ENCODE measurements at places on chromosomes 4 and X.
A peak's percentile ranks its signal among the peaks of the same experiment; 100 is the strongest.

DNA sequence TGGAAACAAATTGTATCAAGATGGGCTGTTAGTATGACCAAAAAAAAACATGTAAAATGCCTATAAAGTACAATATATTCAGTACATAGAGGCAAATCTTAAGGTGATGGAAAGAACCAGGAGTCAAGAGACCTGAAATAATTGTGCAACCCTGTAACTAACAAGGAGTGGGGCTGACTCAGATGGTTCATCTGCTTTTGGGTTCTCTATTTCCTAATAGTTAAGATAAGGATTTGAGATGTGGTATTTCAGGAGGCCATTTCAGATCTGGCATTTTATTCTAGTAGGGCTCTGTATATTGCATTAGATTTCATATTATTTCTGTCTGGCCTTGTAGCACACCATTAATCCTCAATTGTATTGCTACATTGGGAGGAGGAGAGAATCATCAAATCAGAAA lies 268.4 kb downstream of the HS3ST1 start:
- DNase-seq: no peak

DNA sequence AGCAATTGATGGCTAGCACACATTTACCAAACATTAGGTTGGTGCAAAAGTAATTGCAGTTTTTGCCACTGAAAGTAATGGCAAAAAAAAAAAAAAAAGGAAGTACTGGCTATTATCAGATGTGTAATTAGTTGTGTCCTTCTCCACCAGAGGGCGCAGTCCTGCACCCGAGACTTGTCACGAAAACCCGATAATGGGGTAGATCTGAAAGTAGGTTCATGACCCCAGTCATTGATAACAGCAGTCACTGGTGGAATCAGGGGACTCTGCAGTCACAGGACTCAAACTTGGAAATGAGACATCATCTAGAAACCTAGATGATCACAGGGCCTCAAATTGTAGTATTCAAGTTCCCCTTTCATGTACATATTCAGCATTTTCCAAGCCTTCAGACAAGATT lies 13.1 kb upstream of the ACOT9 start:
- peak; percentile 38 for DNase-seq

- no peak for DNase-seq
Observed at GRCh38 chr4:176205299-176205698, 9.9 kb upstream of the SPATA4 start.

DNA sequence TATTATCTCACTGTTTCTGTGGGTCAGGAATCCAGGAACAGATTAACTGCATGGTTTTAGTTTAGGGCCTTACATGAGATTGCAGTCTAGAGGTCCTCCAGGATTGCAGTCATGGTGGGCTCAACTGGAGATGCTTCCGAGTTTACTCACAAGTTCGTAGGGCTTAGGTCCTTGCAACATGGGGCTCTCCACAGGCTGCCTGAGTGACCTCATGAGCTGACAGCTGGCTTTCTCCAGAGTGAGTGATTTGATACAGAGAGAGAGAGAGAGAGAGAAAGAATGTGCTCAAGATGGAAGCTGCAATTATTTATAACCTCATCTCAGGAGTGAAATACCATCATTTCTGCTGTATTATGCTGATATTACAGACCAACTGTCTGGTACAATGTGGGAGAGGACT lies 168.9 kb downstream of the GPAT3 start:
- DNase-seq: no peak

GRCh38 chr4:182325397-182325796 lies 82.2 kb downstream of the TENM3 start:
- no peak for DNase-seq

DNA sequence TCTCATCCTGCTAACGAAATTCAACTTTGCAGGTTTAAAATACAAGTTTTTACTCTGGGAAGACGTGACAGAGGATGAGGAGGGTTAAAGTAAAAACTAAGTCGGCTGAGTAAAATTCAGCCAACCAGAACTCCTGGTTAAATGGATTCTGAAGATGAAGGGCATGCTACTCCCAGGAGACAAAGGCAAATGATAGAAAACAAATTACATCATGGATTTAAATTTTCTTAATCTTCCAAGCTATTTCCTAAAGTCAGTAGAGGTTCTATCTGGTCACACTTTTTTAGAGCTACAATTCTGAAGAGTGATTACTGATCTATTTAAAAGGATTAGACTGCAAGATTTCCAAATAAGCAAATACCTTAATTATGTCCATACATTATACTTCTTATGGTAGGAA lies 47.9 kb downstream of the ZNF827 start:
- DNase-seq: no peak

- no peak for DNase-seq
Observed at GRCh38 chr4:71290476-71290875, 48.3 kb upstream of the SLC4A4 start.

- DNase-seq: no peak
Observed at GRCh38 chr4:165288226-165288625, 39.2 kb upstream of the MSMO1 start.

Measured in stimulated activated CD8-positive, alpha-beta memory T cell treated with anti-CD3 and anti-CD28 coated beads, Interleukin-4, amount 100 ng/mL, for 4 hours (primary cell).